ENCODE measurements at places on chromosomes 6 and 20. TPM values are rescaled to one million over a fixed set of nuclear protein-coding genes. Genes with fewer than 3 reads are reported as not detected.

GRCh38 chr6:136113736-136114173 is 136.4 kb downstream of the MTFR2 start:
- peak; percentile 19 for DNase-seq

GRCh38 chr20:10671221-10671918 is 2.4 kb downstream of the JAG1 start:
- peak; percentile 97 for DNase-seq

GRCh38 chr20:15056246-15056645 is 718.8 kb upstream of the FLRT3 start:
- DNase-seq, result no peak

- DNase-seq, result peak; percentile 10
These were observed 557 bp upstream of the DHX35 start for GRCh38 chr20:38961530-38962043.

DNA sequence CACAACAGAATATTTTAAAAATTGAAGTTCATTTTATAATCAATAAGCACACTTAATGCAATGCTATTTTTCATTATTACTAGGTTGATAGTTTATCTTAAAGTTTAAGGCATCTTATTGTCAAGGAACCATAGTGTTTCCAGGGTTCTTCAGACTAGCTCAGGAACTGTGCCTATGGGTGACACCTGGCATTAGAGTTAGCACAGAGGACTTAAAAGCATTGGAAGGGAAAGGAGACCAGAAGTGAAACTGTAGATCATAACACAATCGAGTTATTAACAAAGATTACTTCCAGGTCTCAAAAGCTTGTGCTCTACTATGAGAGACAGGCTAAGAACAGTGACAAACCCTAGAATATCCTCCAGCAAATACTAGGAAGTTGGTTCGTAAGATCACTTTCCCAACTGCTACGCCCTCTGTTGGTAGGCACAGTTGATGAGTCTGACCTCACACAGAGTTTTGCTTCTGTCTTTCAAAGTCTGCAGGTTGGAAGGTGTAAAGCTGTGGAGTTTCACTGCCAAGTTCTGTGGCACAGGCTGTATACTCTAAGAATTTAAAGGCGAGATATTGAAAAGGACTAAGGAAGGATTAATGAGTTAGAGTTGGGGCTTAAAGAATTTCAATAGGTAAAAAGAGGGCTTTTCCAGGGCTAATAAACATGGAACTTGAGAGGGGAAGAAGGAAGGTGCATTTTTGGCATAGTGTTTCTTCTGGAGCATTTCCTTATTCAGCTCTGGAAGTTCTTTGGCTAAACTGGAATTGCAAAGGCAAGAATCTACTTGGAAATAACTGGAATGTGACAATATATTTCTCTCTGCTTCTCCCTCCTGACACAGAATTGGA is 531.3 kb upstream of the JAG1 start:
- peak; percentile 83 for DNase-seq

GRCh38 chr6:43331891-43332290 is 23.3 kb upstream of the CRIP3 start:
- DNase-seq, result no peak

GRCh38 chr6:44342052-44342451 is 398 bp upstream of the SPATS1 start:
- no peak for DNase-seq

DNA sequence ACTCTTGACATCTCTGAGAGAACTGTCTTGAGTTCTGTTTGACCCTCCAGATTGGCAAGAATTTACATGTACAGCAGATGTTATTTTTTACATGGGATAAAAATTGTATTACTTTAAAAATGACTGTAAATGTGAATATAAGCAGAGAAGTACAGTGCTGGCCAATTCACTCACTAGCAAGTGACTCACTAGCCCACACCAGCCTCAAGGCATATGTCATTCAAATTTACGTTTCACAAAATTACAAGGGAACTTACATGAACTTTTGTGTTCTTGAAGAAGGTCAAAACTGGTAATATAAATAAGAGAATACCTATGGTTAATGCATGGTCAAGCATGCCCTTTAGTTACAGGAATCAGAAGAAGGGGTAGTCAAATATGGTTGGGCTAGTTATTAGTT is 54.0 kb upstream of the HMGCLL1 start:
- no peak for DNase-seq

GRCh38 chr6:168093634-168094033 is 14.6 kb upstream of the FRMD1 start:
- no peak for DNase-seq

DNA sequence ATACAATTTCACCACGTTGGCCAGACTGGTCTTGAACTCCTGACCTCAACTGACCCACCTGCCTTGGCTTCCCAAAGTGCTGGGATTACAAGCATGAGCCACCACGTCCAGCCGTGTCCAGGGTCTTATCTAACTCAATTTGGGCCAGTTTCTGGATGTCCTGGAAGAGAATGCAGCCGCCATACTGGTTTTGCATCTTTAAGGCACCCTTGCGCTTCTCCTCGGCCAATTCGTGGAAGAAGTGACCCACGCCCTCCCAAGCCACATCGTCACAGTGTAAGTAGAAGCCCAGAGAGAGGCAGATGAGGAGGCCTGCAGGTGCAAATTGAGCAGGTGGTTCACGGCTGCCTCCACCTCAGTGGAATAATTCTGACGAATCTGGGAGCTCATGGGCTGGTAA is 3.7 kb upstream of the ZNF335 start:
- DNase-seq, result no peak

GRCh38 chr6:163943607-163944385 is 529.3 kb downstream of the QKI start:
- DNase-seq, result peak; percentile 8

DNA sequence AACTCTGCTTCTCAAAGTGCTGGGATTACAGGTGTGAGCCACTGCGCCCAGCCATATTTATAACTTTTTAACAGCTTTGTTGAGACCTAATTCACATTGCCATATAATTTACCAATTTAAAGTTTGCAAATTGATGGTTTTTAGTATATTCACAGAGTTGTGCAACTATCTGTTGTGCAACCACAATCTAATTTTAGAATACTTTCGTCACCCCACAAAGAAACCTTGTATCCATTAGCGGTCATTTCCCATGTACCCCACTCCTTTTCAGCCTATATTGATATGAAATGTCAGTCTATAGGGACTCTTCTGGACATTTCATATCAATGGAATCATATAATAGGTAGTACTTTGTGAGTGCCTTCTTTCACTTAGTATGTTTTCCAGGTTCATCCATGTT is 55.8 kb downstream of the FOXO3 start:
- no peak for DNase-seq

- DNase-seq, result peak; percentile 49
These were observed 15.1 kb upstream of the BAK1 start for GRCh38 chr6:33595001-33595846.

- DNase-seq, result no peak
These were observed 16.4 kb downstream of the ZNF311 start for GRCh38 chr6:28988536-28989311.

GRCh38 chr6:134170844-134171243 is 118.4 kb upstream of the SLC2A12 start:
- DNase-seq, result peak; percentile 62

GRCh38 chr6:16179970-16180431 is 51.1 kb downstream of the MYLIP start:
- no peak for DNase-seq

DNA sequence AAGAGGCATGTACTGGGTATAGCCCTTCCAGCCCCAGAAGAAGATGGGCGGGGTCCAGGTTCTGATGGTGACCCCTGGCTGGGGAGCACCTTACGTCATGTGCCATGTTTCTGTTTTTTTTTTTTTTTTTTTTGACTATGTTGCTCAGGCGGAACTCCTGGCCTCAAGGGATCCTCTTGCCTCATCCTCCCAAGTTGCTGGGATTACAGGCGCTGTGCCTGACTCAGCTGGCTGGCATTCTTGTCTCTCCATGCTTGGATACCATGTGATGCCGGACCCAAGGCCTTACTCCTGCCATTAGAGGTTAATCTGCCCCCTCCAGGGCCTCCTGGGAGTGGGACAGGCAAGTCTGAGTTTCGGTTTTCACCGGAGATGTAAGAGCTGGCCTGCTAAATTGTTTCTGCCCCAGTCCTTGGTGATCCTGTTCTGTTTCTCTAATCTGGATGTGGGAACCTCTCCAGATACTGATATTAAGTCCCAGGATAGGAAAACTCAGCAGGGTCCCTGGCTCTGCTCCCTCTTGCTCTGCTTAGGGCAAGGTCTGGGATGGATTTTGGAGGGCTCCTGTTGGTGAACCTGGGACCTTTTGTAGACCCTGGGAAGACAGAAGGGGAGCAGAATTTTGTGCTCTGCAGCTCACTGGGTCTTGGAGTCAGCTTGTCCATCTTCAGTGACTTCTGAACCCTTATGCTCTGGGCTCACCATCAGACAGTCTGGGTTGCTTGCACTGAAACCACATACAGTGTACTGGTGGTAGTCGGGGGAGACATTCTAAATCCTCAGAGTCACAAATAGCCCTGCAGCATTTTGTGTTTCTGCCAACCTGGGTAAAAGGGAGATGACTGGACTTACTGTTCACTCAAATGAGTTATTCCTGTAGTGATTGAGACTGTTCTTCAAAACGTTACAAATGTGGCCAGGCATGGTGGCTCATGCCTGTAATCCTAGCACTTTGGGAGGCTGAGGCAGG is 45.1 kb downstream of the PTK7 start:
- DNase-seq, result peak; percentile 91

GRCh38 chr6:140790109-140790508 is 1342.6 kb upstream of the GJE1 start:
- no peak for DNase-seq

DNA sequence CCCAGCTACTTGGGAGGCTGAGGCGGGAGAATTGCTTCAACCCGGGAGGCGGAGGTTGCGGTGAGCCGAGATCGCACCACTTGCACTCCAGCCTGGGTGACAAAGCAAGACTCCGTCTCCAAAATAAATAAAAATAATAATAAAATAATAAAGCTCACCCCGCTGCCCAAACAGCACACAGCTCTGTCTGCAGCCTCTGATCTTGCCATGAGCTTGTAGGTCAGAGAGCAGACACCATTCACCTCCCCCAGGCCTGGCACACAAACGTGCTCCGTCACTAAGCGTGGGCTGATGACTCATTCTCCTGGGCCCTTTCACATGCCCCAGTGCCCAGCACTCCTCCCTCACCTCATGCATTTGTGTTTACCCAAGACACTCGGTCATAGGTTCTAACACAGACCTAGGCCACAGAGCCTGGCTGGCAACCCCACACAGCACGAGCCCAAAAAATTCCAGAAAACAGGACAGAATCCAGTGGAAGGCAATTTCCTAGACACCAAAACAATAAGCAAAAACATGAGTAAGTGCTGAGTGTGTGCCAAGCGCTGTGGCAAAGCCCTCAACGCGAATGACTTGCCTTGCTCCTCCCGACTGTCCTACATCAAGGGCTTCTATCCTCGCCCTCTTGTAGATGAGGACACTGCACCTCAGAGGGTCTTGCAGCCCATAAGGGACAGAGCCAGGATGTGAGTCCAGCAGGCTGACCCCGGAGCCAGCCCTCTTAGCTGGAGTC is 18.0 kb downstream of the ATP9A start:
- peak; percentile 97 for DNase-seq

DNA sequence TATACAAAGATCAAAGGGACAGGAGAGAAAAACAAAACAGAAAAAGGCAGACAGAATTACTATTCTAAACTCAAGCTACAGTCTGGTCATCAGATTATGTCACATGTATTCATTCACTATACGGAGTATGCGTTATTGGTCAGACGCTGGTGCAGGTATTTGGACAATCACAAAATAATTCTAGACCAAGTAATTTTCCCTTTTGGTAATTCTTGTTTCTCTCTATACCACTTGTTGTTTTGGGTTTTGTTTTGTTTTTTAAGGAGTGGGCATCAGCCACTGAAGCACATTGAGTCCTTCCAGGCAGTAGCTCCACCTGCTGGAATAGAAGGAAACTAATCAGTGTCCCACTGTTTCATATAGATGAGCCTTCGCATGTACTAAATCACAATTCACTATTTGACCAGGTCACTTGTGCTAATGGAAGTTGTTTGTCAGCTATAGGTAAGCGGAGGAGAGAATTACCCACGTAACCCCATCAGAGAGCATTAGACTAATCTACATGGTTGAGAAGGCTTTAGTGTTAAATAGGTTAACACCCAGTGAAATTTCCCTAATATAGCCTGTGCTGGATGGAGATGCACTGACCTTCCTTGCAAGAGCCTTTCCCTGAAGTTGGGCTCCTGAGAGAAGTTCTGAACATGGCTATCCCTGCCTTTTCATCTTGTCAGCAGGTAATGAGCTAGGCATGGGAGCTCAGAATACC is 77.9 kb downstream of the TNFAIP3 start:
- DNase-seq, result peak; percentile 26

- peak; percentile 97 for DNase-seq
These were observed 85.7 kb downstream of the NFATC2 start for GRCh38 chr20:51456511-51457509.

GRCh38 chr6:73152556-73152955 is 72.7 kb downstream of the KHDC1L start:
- DNase-seq, result no peak

DNA sequence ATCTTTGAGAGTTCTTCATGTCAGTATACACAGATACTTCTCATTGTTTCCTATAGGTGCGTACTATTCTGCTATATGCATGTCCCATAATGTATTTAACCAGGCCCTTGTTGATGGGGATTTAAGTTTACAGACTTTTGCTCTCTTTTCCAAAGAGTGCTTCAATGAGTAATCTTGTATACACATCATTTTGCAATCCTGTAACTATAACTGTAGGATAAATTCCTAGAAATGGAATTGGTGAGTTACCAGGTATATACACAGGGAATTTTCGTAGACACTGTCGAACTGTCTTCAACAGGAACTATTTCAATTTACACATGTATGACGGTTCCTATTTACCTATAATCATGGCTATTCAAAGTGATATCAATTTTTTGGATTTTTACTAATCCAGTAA is 15.2 kb upstream of the SNRPC start:
- no peak for DNase-seq

DNA sequence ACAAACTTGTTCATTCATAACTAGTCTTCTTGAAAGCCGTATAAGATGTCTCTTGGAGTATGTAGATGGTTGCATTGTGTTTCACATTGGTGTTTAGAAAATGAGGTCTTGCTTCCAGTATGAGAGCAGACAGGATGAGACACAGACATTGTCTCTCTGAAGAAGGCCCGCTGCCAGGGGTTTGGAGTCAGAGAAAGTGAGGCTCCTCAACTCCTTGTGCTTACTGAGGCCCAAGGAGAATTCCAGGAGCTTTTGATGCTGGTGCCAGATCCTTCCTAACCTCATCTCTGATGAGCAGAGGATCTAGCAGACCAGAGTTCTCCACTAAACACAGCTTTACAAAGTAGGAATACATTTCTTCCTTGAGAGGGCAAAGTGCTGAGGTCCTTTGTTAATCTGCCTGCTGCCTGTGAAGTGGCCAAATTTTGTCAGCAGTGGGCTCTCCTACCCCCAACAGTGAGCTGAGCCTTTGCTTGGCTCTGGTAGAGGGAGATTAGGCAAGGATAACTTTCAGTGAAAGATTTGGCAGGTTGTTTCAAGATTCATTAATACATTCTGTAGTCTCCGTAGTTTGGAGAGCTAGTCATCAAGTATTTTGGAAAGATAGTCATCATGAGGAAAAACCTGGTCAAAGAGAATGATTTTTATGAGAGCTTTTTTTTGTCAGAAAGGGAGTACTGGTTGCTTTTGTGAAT is 9.7 kb downstream of the MAPRE1 start:
- DNase-seq, result no peak

The GMPR gene
- 6.6 TPM for total RNA-seq

The GNMT gene
- 0.24 TPM for total RNA-seq

The NOX3 gene
- not detected for total RNA-seq

The BTN1A1 gene
- not detected for total RNA-seq

The TMEM14C gene
- 312 TPM for total RNA-seq

The PRR18 gene
- total RNA-seq, result 0.14 TPM

The BEND6 gene
- 11.7 TPM for total RNA-seq

The SGK2 gene
- not detected for total RNA-seq

The SPTLC3 gene
- 3.8 TPM for total RNA-seq

The RFX6 gene
- total RNA-seq, result not detected

The SMPD2 gene
- 9.1 TPM for total RNA-seq

All from A172 (cell line).